Inflammatory macrophage (primary cell): ENCODE measurements at places on chromosomes 6 and 20.

DNA sequence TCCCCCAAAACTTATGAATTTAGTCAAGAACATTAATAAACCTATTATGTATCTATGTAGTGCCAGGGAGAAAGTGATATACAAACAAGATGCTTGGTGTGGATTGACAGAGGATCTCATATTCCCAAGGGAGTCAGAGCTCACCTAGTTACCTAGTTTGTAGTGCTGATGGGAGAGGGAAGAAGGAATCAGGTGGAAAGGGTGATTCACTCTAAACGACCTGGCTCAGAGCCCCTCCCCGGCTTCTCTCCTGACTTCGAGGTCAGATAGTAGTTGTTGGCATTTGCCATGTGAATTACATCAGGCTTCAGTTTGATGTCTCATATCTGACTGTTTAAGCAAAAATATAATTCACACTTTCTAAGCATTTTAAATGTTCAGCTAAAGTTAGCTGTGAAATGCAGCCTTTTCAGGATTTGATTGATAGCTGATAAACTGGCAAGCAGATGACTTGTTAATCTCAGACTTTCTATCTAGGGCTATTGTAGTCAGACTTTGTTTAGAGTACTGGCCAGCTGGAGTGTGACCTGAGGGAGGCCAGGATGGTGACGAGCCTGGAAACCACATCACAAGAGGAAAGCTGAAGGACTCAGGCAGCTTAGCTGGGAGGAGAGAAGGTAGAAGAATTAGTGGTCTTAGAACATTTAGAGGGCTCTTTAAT, 123.7 kb downstream of the AKAP7 start:
- no peak for DNase-seq

GRCh38 chr20:24721891-24722568, 227.0 kb upstream of the CST7 start:
- DNase-seq, result no peak

- DNase-seq, result no peak
Measured at GRCh38 chr20:53205046-53205445, 232.9 kb downstream of the TSHZ2 start.

DNA sequence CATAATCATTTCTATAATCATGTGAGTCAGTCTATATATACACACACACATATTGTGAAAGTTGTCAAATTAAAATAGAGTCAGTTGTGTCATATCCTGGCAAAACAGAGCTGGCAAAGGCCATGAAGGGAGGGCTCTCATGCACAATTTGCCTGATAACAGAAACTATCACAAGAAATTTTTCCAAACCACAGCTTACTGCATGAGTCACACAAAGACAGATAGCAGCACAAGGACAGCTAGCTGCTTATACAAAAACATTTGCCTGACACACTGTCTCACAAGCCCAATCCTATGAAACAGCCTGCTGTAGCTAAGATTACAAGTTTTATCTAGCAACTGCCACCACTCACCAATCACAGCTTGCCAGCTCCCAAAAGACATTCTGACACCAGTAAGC, 848.5 kb upstream of the MAN1A1 start:
- no peak for DNase-seq

- DNase-seq, result no peak
Measured at GRCh38 chr20:12969071-12969669, 39.6 kb upstream of the SPTLC3 start.

DNA sequence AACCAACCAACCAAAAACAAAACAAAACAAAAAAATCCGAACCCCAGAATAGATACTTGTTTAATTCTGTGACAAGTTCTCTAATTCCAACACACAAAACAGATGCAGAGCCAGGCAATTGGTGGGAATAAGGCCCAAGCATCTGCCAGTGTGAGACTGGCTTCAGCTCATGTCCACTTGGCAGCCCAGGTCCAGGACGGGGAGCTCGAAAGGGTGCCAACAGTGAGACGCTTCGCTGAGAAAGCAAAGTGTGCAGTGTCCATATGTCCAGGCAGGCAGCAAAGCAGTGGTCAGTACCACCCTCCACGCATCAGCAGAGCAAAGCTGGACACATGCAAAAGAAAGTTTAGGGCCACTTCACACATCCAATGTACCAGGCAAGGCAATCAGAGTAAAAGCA, 102.9 kb downstream of the RALGAPA2 start:
- DNase-seq, result no peak

DNA sequence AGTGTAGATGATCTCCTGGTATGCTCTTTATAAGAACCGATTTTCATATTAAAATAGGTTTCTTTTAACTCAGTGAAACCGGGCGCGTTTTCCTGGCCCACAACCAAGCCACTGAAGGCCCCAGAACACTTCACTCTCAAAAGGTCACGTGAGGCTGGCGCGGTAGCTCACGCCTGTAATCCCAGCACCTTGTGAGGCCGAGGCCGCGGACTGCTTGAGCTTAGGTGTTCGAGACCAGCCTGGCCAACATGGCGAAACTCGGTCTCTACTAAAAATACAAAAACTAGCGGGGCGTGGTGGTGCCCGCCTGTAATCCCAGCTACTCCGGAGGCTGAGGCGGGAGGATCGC, 402 bp upstream of the TAF8 start:
- no peak for DNase-seq

GRCh38 chr6:158500016-158500735, 59.7 kb upstream of the TMEM181 start:
- DNase-seq, result no peak

DNA sequence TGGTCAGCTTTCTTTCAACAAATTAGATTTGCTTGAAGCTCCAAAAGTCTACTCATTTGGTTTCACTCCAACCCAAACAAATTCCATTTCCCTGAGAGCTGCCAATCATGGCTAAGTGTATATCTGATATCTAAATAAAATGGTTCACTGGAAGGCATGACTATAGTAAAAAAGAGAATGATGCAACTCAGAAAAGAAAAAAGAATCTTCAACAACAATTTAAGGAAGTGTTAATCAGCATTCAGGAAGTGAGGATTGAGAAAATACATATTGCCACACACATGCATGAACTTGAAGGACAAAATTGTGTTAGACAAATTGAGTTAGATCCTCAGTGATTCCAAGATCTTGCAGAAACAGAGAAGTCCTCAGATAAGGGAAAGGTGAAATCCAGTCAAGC, 972.9 kb upstream of the FLRT3 start:
- peak; percentile 94 for DNase-seq

DNA sequence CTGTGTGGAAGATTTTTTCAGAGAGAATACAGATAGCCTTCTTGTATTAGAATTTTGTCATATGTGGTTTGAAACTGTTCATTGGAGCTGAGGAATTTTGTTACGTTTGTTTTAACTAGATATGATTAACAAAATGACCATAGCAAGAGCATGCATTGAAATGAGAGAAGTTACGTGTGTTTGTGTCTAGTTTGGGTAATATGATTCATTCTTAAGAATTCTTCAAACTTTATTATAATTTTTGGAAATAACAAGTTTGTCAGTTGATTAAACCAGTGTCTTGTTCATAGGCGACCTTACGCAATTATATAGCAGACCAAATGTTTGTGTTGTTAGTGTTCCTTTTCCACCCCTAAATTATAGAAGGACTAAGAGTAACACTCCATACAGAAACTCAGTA, 5.5 kb downstream of the GMNN start:
- no peak for DNase-seq

DNA sequence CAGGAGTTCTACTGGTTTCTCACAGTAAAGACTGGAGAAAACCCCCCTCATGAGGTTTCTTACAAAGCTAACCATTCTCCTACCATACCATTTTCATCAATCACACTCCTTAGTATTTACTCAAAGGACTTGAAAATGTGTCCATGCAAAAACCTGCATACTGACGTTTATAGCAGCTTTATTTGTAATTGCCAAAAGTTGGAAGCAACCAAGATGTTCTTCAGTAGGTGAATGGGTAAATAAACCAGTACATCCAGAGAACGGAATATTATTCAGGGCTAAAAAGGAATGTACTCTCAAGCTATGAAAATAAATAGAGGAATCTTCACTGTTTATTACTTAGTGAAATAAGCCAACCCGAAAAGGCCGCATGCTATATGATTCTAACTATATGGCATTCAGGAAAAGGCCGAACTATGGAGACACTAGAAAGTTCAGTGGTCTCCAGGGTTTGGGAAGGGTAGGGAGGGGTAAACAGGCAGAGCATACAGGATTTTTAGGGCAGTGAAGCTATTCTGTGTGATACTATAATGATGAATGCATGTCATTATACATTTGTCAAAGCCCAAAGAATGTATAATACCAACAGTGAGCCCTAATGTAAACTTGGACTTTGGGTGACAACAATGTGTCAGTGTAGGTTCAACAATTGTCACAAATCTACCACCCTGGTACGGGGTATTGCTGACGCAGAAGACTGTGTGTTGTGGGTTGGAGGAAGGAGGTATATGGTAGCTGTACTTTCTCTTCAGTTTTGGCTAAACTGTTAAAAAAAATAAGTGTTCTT, 50.6 kb downstream of the SNX5 start:
- no peak for DNase-seq

DNA sequence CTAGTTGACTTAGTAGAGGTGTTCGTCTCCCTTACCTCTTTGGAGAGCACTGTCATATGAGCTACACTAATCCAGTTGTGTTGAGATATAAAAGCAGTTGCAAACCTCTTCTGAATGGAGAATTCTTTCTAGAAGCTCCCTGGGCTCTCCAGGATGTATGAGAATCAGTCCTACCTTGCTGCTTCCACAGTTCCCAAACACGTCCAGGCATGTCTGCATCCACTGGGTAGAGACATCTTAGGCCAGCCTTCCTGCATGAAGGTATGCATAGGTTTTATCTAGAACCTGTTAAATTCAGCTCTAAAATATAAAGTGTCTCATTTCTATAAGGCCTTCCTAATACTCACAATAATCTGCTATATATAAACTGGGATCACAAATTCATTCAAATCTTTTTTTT, 297.7 kb downstream of the CDC5L start:
- no peak for DNase-seq

GRCh38 chr6:113696960-113697359, 160.2 kb upstream of the MARCKS start:
- peak; percentile 87 for DNase-seq

DNA sequence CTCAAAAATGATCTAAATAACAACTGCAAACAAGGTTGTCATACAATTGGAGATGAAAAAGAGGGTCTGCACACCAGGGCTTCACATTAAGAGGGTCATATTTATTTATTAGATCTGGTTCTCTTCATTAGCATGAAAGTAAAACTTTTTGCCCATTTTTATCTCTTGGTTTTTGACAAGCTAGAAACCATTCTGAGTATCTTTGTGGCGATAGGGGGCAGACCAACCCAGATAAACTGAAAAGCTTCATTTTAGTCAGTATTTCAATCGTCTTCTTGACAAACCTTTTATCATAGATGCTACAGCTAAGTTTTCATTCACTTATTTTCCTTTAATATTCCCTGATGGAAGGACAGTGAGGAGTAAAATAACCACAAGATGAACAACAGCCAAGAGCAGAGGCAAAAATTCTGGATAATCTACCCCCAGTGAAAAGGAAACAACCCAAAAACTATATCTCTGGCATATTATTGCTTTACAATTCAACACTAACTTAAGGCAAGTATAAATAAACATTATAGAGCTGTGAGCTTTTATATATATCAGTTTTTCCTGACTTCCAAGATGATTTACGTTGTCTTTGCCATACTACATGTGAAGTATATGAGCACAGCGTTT, 45.2 kb downstream of the THEMIS start:
- no peak for DNase-seq

- no peak for DNase-seq
Measured at GRCh38 chr6:143149771-143150170, 89.1 kb downstream of the AIG1 start.

DNA sequence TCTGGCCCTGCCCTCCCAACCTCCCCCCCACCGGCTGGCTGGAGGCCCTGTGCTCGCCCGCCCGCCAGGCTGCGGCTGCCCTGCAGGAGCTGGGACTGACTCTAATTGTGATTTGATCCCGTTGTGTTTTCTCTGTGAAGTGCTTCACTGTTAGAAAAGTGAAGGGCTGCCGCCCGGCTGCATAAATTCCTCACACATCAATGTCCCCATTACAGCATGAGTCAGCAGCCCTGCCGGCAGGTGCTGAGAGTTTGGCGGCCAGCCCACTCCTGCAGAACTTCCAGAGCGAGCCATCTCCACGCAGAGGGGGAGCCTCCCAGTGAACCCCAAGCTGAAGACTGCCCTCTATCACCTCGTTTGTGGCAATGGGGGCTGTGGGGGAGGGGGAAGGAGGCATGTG, 137.9 kb downstream of the DLL1 start:
- no peak for DNase-seq

DNA sequence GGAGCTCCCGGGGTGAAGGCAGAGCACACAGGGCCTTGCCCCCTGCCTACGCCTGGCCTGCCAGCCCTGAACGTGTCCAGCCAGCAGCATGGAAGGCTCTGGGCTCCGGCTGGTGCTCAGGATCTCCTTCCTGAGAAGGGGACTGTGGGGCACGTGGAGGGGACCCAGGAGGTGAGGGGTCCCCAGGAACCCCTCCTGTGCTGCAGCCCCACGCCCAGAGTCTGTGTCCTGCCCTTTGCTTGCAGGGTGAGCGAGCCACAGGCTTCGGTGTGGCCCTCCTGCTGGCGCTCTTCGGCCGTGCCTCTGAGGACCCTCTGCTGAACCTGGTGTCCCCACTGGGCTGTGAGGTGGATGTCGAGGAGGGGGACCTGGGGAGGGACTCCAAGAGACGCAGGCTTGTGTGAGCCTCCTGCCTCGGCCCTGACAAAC, 22.3 kb downstream of the NPEPL1 start:
- no peak for DNase-seq

- no peak for DNase-seq
Measured at GRCh38 chr6:50198245-50198644, 148.5 kb upstream of the DEFB112 start.

GRCh38 chr6:142932889-142933288, 12.1 kb downstream of the HIVEP2 start:
- no peak for DNase-seq

GRCh38 chr6:160005211-160005610, 36.3 kb downstream of the IGF2R start:
- DNase-seq, result no peak

GRCh38 chr20:39823224-39823623, 861.1 kb downstream of the DHX35 start:
- no peak for DNase-seq

- no peak for DNase-seq
Measured at GRCh38 chr6:104301951-104302350, 557.8 kb downstream of the HACE1 start.

DNA sequence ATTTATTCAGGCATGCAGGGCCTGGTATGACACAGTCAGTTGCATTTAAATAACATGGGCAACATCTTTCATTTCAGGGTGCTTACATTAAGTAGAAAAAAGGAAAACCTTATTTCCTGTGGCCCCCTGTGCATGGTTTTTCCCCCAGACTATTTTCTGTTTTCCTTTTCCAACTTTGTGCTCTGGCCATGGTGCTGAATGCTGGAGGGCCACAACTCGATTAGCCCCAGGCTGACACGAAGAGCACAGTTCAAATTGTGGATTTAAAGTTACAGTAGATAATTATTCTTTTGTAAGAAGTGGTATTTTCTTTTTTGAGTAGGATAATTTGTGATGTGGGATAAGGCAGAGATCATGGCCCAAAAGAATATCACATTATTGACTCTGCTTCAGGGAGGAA, 332.0 kb downstream of the HAO1 start:
- no peak for DNase-seq

- DNase-seq, result no peak
Measured at GRCh38 chr20:18728870-18729224, 84.7 kb upstream of the SCP2D1 start.
